ENCODE measurements at places on chromosomes 11 and 22.
A peak's percentile ranks its signal among the peaks of the same experiment; 100 is the strongest.

DNA sequence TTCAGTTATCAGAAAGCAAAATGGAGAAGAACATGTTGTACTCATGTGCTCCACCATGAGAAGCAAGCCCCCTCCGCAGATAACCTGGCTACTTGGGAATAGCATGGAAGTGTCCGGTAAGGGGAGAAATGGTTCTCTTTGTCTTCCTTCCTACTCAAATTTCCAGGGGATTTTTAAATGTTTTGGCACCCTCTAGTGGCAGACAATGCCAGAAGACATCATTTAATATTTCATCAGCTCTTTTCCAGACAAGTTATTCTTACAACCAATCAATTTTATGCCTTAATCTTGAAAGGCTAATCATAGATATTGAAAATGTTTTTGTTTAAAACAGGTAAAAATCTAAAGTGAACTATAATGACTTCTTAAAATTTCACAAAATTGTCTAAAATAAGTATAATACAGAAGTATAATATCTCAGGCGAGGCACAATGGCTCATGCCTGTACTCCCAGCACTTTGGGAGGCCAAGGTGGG lies 15.7 kb downstream of the CRTAM start:
- DNase-seq = peak; percentile 54

GRCh38 chr22:42688241-42689211 lies 32.1 kb downstream of the A4GALT start:
- DNase-seq = no peak

DNA sequence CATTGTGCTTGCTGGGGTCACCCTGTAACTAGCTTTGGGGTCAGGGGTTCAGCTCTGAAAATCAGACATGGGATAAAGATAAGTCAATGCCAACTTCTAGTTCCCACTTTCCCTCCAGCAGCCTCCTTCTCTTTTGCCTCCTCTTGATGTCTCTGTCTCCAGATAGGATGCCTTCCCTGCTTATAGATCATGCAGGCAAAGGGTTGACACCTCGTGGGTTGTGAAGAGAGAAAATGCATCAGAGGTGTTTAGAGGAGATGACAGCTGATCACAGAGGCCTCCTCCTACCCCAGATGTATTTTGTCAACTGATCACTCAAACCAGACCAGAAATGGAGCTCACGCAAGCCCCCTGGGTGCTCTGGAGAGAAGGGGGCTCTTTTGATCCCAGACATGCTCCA lies 337.8 kb downstream of the BUD13 start:
- DNase-seq = no peak

- no peak for DNase-seq
Observed at GRCh38 chr11:444396-445144, 2.8 kb upstream of the ANO9 start.

- no peak for DNase-seq
Observed at GRCh38 chr11:65862191-65862735, 2.0 kb downstream of the MUS81 start.

DNA sequence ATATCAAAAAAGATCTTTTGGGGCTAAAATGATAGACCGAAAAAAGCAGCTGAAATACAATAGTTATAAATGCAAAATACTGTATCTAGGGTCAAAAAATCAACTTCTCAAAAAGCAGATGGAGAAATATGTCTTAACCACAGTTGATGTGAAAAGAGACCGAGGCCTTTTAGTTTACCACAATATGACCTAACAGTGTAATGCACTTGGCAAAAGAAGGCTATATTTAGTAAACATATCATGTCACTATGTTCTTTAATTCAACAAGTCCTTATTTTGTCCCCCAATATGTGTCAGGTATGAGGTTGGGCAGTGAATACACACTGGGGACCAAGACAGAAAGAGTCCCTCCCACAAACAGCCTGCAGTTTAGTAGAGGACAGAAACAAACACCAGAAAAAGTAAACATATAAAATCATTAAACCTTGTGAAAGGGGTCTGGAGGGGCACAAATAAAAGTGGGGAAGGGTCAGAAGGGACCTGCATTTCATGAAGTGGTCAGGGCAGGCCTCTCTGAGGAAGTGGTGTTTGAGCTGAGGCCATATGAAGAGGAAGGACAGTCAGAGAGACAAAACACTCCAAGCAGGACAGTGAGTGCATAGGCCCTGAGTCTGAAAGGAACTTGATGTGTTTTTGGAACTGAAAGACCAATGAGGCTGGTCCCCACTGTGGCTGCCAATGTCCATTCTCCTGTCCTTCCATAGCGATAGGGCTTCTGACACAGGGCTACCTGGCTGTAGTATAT lies 53.4 kb downstream of the LIF start:
- no peak for DNase-seq

- DNase-seq = no peak
Observed at GRCh38 chr22:29336751-29337490, 21.4 kb upstream of the RASL10A start.
